LNCaP clone FGC (cell line): ENCODE measurements at places on chromosomes 13 and 19.

GRCh38 chr13:67880916-67881315 is 650.8 kb upstream of the PCDH9 start:
- DNase-seq, result no peak

DNA sequence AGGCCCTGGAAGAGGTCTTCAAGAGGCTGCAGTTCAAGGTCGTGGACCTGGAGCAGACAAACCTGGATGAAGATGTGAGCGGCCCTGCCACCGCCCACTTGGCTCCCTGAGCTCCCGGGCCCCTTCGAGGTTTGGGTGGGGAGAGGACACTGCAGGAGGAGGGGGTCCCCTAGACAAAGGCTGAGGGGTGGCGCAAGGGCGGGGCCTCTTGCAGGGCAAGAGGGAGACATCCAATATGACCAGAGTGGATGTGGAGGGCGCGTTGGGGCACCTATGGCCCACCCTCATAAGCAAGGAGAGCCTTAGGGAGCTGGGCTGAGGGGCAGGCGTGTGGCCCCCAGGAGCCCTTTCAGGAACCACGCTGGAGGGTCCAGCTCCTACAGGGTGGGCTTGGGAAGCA is 20.2 kb downstream of the NKPD1 start:
- no peak for DNase-seq

- no peak for DNase-seq
Measured at GRCh38 chr13:111900390-111901131, 166.4 kb upstream of the SOX1 start.

- DNase-seq, result no peak
Measured at GRCh38 chr13:59300355-59301173, 863.2 kb downstream of the DIAPH3 start.

GRCh38 chr19:3464587-3465235 is 15.6 kb downstream of the SMIM24 start:
- DNase-seq, result no peak

DNA sequence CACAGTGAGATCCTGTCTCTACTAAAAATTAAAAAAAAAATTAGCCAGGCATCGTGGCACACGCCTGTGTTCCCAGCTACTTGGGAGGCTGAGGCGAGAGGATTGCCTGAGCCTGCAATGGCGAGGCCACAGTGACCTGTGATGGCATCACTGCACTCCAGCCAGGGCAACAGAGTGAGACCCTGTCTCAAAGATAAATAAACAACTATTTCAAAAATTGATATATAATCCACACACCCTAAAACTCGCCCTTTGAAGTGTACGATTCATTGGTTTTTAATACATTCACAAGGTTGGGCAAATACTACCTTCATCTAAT is 12.1 kb upstream of the TICAM1 start:
- no peak for DNase-seq

DNA sequence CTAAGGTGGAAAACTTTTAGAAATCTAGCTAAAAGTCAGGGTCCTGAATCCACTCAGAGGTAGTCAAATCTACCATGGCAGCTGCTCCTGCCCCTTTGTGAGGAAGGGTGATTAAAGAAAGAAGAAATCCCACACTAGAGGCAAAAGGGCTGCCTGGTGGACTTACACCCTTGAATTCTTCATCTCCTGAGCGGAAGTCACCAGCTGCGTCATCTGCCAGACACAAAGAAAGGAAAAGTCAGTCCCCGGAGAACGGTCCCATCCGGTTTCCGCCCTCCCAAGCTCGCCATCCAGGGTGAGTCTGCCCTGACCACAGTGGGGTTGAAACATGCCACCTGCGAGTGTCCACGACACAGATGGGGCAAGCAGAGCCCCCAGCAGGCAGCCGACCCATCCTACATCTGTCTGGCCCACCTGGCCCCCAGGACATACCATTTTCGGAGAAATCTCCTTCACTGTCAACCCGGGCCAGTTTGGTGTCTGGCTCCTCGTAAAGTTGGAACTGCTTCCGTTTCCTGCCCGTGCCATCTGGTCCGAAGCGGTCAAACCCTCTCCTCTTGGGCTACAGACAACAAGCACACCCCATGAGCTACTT is 7.7 kb downstream of the AKAP8 start:
- DNase-seq, result no peak

DNA sequence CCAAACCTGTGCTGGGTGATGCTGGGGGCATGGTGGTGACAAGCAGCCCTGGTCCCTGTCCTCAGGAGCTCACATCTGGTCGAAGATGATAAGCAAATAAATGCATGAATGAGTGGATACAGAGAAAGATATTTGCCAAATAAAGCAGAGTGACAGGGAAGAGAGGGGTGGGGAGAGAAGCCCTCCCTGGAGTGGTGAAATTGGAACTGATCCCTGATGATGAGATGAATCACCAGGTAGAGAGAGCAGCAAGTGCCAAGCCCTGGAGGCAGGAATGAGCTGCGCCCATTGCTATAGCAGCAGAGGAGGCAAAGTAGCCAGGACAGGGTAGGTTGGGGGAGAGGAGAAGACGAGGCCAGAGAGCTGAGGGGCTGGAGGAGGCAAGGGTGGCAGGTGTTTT is 13.7 kb downstream of the FXYD5 start:
- DNase-seq, result no peak

DNA sequence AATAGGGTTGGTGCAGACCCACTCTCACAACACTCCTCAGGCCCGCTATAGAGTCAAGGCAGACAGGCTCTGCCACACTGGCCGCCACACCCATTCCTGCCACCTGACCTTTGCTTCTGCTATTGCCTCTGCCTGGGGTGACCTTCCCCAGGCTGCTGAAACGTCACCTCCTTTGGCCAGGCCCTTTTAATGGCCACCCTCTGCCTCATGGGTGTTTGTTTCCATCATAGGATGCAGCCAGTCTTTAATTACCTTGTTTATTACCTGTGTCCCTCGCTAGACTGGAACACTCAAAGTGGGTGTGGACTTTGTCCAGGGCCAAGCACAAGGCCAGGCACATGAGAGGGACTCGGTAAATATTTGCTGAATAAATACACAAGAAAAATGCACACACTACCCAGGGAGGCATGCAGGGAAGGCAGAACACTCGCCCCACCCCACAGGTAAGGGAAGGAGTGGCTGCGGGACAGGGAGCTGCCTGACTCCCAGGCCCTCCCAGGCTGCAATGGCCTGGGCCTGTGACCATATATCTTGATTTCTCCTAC is 3.2 kb downstream of the LSM4 start:
- no peak for DNase-seq

DNA sequence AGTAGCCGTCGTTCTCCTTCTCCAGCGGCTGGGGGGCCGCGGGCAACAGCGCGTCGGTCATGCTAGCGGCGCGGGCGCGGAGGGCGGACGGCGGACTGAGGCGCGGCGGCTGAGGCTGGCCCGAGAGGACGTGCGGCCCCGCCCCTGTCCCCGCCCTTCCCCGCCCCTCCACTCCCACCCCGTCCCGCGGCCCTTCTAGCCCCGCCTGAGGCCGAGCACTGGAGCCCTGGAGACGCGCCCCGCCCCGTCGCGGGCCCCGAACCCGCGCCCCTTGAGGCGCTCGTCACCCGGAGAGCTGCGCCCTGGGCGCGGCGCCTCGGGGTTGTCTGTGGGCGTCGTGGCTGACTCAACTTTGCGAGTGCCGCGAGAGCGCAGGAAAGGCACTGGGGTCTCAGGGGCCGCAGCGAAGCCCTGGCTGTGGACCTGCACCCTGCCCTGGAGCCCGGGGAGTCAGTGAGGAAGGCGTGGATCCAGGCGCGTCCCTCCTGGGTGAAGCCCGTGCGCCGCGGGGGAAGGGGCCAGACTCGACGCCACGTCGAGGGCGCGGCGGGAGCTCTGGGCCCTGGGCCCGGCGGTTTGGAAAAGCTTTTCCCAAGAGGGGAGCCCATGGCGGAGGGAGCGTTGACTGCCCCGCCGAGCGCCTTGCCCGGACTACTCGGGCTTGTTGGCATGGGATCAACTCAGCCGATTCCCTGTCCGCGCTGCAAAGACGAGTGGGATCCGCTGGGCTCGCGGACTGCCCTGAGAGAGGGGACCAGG is at the start of gene RHPN2:
Gene RHPN2 (minus strand): TSS at position 97 of the 759 bp plus-strand sequence. CDS start 36 bp downstream, at position 61.
- DNase-seq, result no peak

- no peak for DNase-seq
Measured at GRCh38 chr19:43759515-43759914, 4.8 kb upstream of the SMG9 start.

GRCh38 chr13:112133499-112134390 is 66.8 kb downstream of the SOX1 start:
- DNase-seq, result no peak

DNA sequence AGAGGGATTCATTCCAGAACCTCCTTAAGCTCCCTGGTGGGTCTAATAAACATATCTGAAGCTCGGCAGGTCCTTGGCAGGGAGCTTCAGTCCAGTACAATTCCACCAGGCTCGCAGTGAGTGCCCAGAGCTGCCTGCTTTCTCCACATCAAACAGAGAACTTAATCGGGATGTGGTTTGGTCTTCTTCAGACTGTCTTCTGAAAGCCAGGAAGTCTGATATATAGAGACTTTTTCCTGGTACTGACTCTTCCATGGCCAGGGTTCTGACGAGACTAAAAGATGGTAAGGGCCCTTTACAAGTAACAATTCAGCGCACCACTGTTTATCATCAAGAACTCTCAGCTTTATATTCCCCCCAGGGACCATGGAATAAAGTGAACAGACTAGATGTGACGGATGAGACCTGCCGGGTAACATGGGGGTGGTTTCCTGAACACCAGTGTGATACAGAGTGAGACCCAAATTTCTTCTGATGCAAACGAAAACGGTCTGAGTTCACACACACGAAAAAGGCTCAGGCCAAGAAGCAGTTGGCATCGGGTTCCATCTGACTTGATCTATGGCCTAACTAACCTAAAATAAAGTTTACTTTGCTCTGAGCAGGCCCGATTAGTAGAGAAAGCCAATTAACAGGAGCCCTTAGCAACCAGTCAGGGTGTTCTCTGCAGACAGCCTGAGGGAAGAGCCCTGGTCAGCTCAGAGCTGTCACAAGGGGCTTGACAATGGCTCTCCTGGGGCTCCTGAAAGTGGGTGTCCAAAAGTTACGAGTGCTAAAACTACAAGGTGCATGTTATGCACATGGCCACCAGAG is 29.0 kb downstream of the RANBP3 start:
- DNase-seq, result no peak

DNA sequence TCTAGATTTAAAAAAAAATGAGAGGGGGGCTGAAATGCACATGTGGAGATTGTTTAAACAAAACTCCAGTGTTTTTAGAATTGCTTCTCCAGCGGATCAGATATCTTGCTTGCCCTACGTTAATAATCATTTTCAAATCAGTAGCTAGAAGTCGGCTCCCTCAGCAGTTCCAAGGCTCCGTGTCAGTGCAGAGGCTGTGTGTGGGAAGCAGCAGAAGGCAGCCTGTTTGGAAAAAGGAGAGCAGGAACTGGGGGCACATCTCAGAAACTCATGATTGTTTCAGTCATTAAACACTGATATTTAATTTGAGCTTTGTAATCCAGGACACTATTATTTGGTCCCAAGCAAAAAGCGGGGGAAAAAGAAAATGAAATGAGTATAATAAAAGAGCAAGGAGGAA is 50.9 kb downstream of the SOX21 start:
- DNase-seq, result no peak

GRCh38 chr13:21227917-21228316 is 51.5 kb downstream of the MRPL57 start:
- no peak for DNase-seq

DNA sequence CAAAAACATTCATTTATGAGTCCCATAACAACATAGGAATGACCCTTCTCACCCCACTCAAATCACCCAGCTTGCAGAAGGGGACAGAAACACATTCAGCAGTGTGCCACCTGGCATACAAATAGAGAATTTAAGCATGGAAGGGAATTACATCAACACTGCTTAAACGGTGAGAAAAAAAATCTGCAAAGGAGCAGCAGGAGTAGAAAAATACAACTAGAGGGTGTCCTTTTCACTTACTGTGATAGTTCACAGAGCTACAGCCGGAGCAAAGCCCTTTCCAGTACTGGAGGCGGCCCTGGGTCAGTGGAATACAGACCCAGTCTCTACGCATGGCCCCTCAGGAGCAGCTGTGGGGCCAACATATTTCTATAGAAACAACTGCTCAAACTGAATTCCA is 764.3 kb upstream of the ARGLU1 start:
- no peak for DNase-seq

DNA sequence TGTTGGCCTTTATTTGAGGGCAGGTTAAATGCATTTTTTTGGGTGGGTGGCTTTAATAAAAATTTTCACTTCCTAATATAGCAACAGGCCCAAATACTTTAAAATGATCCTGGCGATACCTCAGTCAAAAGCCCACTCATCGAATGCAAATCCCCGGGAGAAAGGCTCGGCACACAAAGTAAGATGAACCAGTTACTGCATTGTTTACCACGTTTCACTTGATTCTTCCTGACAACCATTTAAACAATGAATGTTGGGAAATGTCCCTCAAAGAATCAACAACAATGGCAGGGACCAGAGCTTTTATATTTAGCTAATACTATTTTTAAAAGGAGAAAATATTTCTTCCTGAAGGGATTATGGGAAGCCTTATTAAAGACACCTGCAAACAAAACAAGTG is 187.7 kb downstream of the ABCC4 start:
- DNase-seq, result no peak

DNA sequence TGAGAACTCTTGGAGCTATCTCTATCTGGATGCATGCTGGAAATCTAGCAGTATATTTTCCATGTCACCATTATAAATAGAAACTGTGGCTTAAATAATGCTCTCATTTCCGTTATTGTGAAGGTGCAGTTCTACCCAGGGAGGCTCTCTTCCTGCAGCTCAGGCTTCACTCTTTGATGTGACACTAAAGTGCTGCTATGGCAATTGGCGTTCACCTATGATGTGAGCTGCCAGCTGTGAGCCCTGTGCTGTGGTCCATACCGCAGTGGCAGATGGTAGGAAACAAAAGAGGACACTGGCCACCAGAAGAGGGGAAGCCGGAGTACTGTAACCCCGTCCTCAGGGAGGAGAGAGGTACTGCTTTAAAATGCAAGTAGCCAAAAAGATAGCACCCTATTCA is 40.6 kb upstream of the ZNF681 start:
- DNase-seq, result no peak

DNA sequence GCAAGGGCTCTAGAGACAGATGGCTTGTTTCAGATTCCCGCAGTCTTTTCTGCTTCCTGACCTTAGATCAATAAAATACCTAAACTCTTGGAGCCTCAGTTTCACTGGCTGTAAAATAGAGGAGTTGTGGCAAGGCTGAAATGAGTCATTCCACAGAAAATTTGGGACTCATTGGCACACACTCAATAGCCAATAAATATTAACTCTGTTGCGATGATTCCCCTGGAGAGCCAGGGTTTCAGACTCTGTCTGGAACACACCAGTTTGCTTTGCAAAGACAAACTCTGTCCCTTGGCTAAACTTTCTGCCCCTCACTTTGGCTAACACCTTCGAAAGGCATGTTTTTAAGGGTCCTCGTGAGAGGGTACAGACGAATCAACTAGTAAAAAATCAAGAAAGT is 18.1 kb upstream of the UBE2L5 start:
- DNase-seq, result no peak

GRCh38 chr13:100561599-100562204 is 26.9 kb downstream of the GGACT start:
- no peak for DNase-seq

- DNase-seq, result no peak
Measured at GRCh38 chr13:113417008-113417751, 36.1 kb downstream of the ADPRHL1 start.
